ENCODE measurements at places on chromosomes 7 and 10.

DNA sequence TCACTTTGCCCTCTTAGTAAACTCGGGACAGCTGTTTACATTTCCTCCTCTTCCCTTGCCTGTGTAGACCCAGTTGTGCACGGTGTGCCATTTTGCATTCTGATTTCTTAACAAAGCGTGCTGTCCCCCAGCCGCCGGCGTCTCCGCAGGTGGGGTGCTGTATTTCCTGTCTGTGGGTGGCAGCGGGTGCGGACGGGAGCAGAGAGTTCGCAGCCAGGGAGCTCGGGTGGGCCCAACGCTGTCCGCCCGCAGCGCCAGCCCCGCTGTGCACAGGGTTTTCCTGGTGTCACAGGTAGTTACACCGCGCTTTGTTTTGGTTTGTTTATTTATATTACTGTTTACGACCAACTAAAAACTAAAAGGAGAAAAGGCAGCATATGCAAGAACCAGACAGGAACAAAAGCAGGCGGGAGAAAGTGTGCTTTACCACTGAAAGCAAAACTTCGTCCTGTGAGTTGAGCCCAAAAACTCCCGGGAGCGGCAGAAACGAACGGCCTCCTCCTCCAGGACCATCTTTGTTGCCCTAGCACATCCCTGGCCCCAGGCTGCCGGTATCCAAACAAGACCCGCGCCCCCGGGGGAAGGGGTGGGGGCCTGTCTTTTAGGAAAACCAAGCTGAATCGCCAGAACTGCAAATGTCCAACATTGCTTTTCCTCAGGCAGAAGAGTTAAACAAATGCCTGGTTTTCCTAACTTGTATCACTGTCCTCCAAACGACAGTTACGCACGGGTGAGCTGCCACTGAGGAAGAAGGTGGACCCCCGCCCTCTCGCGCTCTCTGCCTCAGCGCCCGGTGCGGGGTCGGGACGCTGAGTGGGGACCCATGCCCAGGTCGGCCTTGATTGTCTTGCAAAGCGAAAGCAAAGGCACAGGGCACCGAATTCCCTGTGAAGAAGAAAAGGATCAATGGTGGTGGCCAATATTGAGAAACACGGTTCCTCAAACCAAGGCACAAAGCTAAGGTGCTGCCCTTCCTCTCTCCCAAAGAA lies 45.9 kb upstream of the DRGX start:
- no peak for DNase-seq

GRCh38 chr10:123787566-123787965 lies 104.0 kb downstream of the CPXM2 start:
- no peak for DNase-seq

- no peak for DNase-seq
Measured at GRCh38 chr10:131261890-131262475, 49.5 kb downstream of the TCERG1L start.

DNA sequence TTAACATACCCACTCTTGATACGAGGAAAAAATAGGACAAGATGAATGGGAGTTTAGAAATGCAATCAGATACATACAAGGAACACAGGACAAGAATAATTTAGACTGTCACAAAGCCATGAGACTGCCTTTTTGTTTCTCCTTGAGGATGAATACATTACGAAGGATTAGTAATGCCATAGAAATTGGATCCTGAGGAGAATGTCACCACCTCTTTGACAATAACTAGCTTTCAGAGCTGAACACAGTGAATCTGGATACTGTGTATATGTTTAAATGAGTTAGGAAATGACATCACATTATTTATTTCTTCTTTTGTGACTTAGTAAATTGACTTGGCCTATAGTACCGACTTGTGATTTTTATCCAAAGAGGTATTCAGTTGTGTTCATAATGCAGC lies 596.3 kb upstream of the CNTNAP2 start:
- no peak for DNase-seq

- DNase-seq = no peak
Measured at GRCh38 chr7:108086962-108087361, 43.2 kb downstream of the LAMB4 start.

DNA sequence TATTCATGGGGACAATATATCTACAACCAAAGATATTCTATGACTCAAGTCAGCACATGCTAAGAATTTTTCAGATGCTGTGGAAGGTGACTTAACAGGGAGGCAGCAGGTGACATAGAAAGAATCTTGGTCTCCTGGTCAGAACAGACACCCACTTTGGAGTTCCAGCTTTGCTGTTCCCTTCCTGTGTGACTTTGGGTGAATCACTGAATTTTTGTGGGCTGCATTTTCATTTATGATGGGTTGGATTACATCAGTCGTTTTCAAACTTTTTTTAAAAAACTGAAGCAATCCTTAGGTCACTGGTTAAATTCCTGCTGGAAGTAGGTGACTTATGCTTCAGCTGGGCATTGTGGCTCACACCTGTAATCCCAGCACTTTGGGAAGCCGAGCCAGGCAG lies 24.9 kb downstream of the RGR start:
- DNase-seq = no peak

GRCh38 chr7:31648288-31648687 lies 38.7 kb upstream of the PPP1R17 start:
- DNase-seq = no peak

GRCh38 chr10:6721480-6721879 lies 141.4 kb upstream of the PRKCQ start:
- no peak for DNase-seq

DNA sequence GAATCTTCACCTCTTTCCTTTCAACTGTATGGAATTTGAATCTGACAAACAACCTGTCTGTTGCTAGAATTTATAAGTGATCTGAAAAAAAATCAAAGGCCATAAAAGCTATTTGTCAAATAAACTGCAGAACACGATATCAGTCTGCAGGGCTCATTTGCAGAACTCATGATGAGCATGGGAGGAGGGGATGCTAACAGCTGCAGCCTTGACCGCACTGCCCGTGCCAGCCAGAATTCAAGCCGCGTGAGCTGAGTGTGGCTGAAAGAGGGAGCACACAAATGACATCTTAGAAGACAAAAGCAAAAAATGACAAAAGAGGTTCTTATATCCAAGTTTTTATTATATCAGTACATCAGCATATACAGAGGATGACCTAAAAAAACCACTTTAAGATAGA lies 15.7 kb downstream of the LRRTM3 start:
- DNase-seq = no peak

DNA sequence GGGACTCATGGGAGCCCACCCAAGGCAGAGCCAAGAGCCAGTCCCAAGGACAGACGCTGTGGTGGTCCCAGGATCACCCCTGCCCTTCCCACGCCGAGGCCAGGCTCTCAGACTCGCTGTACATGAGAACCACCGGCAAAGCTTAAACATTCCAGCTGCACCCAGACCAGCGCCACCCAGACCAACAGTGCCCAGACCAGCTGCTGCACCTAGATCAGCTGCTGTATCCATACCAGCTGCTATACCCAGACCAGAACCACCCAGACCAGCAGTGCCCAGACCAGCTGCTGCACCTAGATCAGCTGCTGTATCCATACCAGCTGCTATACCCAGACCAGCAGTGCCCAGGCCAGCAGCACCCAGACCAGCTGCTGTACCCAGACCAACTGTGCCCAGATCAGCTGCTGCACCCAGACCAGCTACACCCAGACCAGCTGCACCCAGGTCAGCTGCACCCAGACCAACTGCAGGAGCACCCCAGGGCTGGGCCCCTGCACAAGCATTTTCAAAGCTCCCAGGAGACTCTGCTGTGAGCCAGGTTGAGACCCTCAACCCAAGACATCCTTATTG lies 47.9 kb upstream of the CNPY1 start:
- no peak for DNase-seq

GRCh38 chr10:99993701-99994689 lies 15.8 kb downstream of the DNMBP start:
- no peak for DNase-seq

DNA sequence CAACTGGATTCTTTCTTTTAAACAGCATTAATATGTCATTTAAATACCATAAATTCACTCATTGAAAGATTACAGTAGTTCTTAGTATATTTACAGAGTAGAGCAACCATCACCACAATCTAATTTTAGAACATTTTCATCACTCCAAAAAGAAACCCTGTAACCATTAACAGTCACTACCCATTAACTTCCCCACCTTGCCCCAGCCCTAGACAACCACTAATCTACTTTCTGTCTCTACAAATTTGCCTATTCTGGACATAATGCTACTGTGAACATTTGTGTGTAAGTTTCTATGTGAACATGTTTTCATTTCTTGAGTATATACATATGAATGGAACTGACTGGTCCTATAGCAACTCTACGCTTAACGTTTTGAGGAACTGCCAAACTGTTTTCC lies 42.4 kb downstream of the P4HA1 start:
- DNase-seq = no peak

- DNase-seq = no peak
Measured at GRCh38 chr10:32970910-32971309, 12.9 kb upstream of the ITGB1 start.

DNA sequence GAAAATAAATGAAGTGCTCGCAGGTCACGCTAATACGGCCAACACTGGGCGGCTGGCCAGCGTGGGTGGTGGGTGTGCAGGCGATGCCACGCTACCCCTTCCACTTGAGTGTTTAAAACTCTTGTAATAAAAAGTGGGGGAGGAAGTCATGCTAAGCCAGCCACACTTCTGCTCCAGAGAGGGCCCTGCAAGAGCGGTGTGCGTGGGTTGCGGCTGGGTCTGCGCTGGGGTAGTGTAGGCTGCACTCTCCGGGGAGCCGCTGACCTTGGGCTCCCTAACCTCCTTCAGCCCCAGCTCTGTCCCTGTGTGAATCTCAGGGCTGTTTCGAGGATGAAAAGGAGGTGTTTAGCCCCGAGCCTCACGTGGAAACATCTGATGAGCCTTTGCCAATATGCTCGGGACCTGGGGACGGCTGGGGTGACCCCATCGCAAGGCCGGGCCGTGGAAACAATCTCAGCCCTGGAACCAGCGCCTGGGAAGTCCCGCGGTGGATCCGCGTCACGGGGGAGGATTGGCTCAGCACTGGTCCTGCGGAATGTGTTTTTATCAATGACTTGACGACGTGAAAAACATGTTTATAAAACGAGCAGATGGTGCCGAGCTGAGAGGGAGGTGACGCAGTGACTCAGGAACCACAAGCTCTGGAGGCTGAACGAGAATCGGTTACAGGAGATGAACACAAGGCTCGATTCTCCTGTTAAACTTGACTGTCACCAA lies 278.5 kb downstream of the DNAJB6 start:
- no peak for DNase-seq

DNA sequence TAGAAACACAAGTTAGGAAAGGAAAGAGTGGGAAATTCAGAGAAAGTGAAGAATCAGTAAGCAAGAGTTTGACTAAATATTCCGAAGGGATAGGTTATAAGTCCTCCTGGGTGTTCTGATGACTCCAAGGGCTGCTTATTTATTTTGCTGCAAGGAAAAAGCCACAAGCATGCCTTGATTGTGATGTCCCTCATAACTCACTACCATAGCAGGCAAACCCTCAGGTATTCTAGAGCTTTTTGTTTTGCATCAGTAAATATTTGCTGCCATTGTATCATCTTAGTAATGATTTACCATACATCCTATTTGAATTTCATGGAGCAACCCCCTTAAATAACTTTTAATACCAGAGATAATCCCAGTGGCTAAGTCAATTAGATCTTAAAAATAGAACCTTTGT lies 688.1 kb downstream of the SUGCT start:
- no peak for DNase-seq

DNA sequence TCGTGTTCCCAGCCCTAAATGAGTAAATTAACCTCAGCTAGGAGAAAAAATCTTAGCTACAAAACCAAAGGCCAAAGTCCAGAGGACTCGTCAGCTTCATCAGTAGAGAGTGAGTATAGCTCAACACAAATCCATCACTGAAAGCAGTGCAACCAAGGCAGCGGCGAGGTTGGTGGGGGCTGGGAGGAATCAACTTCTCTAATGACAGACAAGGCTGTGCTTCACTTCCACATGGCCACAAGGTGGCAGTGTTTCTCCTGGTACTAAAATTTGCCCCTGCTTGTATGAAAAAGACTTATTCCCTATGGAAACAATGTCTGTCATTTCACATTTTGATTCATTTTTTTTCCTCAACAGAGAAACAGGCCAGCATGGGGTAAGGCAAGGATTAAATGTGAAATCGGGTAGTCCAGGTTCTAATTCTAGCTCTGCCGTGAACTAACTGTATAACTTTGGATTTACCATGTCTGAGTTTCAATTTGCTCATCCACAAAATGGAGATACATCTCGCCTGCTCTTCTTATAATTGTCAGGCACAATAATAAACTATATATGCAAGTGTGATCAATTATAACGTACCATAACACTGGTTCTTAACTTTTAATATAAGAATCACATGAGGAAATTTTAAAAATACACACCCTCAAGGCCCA lies 39.3 kb downstream of the FAS start:
- DNase-seq = no peak

DNA sequence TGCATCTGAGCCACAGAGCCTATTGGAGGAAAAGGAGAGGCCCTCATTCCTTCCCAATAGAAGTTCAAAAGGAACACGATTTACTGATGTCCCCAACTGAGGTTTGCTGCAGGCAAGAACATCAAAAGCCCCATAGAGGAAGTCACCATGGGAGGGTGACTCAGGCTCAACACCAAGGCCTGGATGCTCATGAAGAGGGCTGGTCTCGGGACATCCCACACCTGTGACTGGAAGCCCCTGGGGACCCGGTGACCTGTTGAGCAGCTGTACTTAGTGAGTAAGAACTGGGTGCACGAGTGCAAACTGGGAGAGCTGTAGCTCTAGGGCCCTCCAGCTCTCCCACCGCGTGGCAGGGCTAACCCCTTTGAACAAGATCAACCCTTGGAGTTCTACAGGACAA lies 38.0 kb downstream of the CYTH3 start:
- DNase-seq = no peak

DNA sequence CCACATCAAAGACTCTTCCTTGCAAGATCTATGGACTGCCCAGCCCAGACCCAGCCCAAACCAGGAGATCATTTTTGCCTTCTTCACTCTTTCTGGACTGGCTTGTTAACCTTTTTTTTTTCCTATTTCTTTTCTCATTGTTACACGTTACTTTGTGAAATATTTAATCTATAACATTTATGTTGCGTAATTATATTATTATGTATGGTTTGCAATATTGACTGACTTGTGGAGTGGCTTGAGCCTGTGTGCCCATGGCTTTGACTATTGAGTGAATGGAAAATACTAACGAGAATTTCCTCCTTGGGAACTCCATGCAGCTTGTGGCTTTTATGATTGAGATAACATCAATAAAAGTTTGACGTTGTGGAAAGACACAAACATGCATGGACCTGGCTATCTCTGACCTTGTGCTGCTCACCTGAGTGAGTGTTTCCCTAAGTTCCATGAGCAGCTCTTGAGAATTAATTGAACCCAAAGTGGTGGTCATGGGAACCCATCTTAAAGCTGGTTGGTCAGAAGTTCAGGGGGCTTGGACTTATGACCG lies 1641.3 kb upstream of the LRRTM3 start:
- DNase-seq = no peak

All from NCI-H1092 (cell line).